Stimulated activated CD8-positive, alpha-beta memory T cell treated with anti-CD3 and anti-CD28 coated beads, Interleukin-7, amount 100 ng/mL, for 24 hours (primary cell): ENCODE measurements at places on chromosomes 7 and 10.

DNA sequence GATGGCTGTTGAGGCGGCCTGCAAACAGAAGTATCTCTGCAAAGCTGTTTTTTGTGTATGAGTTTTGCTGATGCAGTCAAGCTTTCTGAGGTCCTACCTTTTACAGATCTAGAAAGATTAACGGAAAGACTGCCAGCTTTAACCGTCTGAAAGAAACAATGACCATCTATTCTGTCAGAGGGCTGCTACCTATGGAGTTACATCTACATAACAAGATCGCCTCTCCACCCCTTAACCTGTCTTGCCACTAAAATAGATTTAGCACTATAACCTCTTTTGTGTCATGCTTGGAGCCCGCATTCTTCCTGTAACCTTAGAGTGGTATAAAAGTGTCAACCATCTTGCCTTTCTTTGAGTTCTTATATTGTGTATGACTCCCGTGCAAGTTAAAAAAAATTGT is 291.2 kb downstream of the POM121L12 start:
- no peak for DNase-seq

GRCh38 chr7:42567051-42567450 is 330.0 kb upstream of the GLI3 start:
- no peak for DNase-seq

- no peak for DNase-seq
These were observed 83.0 kb downstream of the COL13A1 start for GRCh38 chr10:69884686-69885085.

DNA sequence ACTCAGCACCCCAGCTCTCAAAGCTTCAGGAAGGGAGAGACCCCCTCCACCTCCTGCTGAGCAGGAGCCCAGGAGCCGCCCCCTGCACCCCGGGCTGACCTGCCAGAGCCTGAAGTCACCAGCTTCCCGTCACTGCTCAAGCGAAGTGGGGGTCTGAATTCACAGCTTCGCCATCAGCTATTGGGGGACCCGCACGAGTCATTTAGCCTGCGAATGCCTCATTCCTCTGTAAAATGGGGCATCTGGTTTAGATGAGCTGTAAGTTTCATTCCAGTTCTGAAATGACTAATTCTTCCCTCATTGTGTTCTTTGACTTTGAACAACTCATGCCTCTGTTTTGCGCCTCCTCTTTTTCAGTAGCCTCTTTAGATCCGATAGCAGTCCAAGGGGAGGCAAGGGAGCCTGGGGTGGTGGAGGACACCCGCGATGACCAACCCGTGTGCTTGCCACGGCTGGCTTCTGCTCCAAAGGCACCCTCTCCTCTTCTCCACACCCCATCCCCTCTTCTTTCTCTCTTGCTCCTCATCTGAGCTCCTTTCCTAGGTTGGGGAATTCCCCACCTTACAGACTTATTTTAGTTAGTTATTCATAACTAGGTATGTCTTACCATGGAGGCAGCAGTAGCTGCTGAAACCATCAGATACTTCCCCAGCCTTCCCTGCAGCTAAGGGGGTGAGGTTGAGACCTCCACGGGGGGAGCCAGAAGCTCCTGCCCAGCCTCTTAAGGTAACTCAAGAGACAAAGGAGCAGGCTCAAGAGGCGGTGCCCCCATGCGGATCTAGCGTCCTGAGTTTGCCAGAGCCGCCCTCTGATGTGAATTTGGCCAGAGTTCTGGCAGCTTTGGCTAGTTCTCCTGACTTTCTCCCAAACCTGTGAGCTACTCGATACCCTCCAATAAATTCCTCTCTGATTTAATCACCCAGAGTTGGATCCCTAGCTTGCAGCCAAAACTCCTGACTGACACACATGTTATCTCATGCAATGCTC is 47.7 kb downstream of the RBM17 start:
- DNase-seq = no peak

DNA sequence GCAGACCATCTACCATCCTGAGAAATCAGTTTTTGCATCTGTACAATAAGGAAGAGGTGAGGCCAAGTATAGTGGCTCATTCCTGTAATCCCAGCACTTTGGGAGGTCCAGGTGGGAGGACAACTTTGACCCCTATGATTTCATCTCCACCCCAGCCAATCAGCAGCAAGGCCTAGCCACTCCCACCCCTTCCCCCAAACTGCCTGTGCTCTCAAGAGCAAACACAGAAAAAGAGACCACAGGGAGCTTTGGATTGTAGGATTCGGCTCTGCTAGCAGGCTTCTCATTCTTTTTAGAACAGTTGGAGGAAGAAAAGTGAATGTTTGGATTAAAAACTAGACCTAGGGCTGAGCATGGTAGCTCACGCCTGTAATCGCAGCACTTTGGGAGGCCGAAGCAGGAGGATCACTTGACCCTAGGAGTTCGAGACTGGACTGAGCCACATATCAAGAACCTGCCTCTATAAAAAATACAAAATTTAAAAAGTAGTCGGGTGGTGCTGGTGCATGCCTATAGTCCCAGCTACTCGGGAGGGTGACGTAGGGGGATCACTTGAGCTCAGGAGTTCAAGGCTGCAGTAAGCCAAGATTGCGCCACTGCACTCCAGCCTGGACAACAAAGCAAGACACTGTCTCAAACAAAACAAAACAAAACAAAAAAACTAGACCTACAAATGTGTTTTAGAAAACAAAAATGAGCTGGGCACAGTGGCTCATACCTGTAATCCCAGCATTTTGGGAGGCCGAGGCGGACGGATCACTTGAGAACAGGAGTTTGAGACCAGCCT is 25.1 kb upstream of the PROSER2 start:
- no peak for DNase-seq

GRCh38 chr7:157000741-157001653 is 9.5 kb downstream of the MNX1 start:
- DNase-seq = no peak

- peak; percentile 27 for DNase-seq
These were observed 300.4 kb upstream of the NFE2L3 start for GRCh38 chr7:25851332-25852210.

DNA sequence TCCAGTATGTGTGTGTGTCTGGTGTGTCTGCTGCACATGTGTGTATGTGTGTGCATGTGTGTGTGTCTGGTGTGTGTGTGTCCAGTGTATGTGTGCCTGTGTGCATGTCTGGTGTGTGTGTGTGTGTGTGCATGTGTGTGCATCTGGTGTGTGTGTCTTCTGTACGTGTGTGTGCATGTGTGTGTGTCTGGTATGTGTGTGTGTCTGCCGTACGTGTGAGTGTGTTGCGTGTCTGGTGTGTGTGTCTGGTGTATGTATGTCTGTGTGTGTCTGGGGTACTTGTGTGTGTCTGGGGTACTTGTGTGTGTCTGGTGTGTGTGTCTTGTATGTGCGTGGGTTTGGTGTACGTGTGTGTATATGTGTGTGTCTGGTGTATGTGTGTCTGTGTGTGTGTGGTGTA is 289.1 kb upstream of the SHH start:
- DNase-seq = no peak

- DNase-seq = no peak
These were observed 172.0 kb downstream of the TAX1BP1 start for GRCh38 chr7:27911920-27912319.

GRCh38 chr7:81811956-81812865 is 42.4 kb upstream of the HGF start:
- DNase-seq = no peak

GRCh38 chr7:95715274-95715673 is 57.1 kb upstream of the DYNC1I1 start:
- no peak for DNase-seq

- DNase-seq = no peak
These were observed 1.1 kb downstream of the SH3PXD2A start for GRCh38 chr10:103854265-103854685.

GRCh38 chr7:91468256-91468655 is 204.0 kb downstream of the FZD1 start:
- no peak for DNase-seq

DNA sequence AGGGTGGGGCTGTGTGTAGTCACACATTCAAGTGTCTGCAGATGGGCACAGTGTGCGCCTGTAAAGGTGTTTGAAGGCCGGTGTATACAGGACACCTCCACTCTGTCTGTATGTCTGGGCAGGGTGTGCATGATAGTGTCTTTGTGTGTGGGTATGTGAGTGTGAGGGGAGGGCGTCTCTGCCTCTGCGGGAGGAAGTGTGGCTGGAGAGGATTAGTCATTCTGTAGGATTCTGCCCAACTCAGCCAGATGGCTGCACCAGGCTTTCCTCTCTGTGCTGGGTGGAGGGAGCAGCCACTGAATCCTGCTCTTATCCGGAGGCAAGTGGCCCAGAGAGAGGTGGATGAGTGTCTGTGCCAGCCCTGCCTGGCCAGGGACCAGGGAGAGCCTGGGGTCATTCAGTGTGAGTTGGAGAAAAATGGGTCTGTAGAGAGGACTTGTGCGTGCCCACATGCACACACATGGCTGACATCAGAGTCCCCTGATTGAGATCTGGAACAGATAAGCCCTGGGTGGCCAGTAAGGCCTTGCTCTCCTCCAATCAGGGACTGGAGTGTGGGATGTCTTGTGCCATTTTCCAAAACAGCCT is 1.7 kb downstream of the SFXN3 start:
- DNase-seq = peak; percentile 18

- no peak for DNase-seq
These were observed 3.5 kb upstream of the FAM20C start for GRCh38 chr7:188727-189500.

DNA sequence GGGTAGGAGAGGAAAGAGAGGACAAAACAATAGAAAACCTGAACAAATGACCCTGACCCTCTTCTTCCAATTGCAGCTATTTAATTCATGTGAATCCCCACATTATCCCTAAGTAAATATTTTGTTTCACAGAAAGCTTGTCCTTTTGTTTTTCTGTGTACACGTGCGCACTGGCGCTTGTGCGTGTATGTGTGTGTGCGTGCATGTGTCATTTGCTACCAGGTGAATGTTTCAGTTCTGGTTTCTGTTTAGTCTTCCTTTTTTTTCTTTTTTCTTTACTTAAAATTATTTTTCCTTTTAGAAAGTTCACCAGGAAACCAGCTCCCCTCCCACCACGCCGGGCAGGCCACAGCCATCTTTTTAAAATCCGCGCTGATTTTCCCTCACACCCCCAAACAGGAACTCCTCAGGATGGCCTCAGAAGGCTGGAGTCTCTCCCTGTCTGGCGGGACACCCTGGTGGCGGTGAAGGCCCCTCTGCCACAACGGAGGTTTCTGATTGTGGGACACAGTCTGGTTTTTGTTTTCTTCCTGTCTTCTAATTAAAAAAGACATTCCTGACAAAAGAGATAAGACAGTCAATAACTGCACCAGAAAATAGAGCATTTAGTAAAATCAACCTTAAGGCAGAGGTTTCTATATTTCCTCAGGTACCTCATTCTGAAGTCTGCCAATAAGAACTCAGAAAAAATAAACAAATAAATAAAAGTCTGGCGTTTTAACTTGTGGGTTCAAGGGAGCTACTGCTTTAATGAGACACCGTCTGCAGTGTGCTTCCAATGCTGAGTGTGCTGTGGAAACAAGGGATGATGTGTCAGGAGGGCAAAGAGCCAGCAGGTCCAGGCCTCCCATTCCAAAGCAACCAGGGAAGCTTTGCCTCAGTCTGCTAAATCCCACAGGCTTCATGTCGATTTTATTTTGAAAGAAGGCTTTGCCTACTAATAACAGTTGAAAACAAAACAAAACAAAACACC is 17.4 kb downstream of the IRF5 start:
- DNase-seq = no peak

DNA sequence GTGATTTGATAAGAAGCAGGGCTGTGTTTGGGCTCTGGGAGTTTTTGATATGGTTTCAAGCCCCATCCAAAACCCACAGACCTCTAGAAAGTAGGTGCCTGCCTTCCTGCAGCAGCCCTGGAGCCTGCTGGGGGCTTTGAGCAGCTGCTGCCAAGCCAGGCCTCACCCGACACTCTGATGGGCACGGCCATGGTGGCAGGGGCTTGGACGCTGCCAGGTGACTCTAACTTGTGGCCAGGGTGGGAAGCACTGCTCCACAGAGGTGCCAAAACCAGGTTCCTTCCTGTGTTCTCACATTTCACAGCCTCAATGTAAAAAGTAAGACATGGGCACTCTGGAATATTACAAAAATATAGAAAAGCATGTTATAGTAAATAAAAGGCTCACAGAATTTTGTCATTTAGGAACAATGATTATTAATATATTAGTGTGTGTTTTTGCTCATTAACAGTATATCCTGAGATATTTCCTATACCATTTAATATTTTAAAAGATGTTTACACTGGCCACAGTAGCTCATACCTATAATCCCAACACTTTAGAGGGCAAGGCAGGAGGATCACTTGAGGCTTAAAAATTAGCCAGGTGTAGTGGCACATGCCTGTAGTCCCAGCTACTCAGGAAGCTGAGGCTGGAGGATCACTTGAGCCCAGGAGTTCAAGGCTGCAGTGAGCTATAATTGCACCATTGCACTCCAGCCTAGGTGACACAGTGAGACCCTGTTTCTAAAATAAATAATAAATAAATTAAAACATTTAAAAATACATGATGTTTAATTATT is 95.1 kb downstream of the EGFR start:
- no peak for DNase-seq

GRCh38 chr7:22587322-22587721 is 87.3 kb upstream of the STEAP1B start:
- no peak for DNase-seq

- no peak for DNase-seq
These were observed 62.6 kb downstream of the CLIP2 start for GRCh38 chr7:74351836-74352235.

DNA sequence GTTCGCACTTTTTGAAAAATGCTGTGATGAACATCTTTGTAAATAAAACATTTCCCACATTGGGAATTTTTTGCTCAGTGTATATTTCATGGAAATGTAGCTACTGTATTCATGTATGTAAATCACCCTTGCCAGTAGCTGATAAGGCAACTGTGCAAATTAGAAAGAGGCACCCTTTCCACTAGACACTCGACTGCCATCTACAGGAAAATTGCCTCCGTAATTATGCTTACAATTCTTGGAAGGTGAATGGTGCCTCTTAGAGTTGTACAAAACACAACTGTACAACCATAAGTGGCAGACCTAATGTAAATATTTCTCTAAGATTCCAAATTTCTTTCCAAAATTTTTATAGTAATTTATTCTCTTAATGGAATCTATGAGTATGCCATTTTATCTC is 491.7 kb downstream of the CCSER2 start:
- DNase-seq = no peak
